K562 (cell line): ENCODE measurements at places on chromosomes 7 and 10.
A peak's percentile ranks its signal among the peaks of the same experiment; 100 is the strongest.

DNA sequence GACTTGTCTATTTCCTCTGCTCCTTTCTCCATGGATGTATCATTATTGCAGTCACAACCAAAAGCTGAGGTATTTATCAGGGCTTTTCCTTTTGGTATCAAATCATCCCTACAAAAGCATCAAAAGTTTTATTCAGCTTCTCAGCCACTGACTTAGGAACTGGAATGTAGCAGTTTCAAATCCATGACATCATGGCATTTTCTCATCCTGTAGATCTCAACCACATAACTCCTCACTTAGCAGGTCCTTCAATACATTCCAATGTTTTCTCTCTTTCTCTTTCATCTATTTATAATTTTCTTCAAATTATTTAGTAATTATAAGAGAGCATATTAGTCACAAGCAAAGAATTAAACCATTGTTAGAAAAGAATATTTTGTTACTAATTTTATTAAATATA is 537.4 kb upstream of the SORCS1 start:
- DNase-seq = no peak

DNA sequence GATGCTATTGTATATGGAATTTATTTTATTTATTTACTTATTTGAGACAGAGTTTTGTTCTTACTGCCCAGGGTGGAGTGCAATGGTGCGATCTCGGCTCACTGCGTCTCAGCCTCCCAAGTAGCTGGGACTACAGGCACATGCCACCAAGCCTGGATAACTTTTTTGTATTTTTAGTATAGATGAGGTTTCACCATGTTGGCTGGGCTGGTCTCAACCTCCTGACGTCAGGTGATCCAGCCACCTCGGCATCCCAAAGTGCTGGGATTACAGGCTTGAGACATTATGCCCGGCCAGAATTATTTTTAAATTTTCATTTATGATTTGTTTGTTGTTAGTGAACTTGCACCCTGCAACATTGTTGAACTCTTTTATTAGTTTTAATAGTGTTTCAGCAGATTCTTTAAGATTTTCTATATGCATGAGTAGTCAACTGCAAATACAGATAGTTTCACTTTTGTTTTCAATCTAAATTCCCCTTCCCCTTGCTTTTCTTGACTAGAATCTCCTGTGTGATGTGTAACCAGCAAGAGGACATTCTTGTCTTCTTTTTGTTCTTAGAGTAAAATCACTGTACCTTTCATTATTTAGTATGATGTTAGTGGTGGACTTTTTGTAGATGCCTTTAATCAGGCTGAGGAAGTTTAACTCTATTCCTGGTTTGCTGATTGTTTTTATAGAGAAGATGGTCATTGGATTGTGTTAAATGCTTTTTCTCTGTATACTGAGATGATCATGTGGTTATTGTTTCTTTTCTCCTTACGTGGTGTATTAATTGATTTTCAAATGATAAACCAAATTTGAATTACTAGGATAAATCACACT is 27.8 kb downstream of the ZNF33A start:
- DNase-seq = no peak

- no peak for DNase-seq
Measured at GRCh38 chr7:76354981-76355730, 3.6 kb downstream of the YWHAG start.

GRCh38 chr10:107028236-107028635 is 136.3 kb downstream of the SORCS1 start:
- DNase-seq = peak; percentile 38

DNA sequence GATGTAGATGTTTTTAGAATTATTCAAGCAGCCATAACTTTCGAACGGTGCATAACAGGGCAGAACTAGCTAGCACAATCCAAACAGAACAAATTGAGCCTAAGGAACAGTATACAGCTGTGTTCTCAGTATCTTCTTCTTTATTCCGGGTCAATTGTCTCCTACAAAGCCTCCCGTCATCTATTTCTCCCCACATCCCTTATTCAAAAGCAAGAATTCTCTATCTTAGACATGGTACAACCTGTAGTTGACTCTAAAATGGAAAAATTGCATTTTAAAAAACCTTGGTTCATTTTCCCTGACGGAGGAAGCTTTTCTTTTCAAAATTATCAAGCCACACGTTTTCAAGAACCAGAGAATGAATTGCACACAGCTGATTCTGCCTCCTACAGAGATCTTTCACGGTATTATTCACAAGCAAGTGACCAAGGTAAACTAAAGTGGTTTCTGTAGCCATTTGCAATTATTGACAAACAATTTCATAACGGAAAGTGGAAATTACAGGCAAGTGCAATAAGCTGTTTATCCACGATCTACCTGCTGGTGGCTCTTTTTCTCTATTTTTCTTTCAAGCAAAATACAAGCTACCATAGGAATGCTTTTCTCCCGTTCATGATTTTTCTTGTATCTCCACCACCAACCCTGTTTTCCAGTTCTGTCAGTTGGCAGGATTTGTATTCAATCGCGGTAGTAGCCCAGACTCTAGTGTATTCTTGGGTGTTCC is 2.3 kb downstream of the GRM8 start:
- no peak for DNase-seq

- DNase-seq = no peak
Measured at GRCh38 chr10:10730471-10731043, 287.1 kb upstream of the CELF2 start.

GRCh38 chr7:133310232-133310862 is 57.5 kb downstream of the EXOC4 start:
- DNase-seq = no peak
